ENCODE measurements at places on chromosomes 4 and X.

- no peak for DNase-seq
Measured at GRCh38 chrX:129900054-129900453, 5.9 kb upstream of the UTP14A start.

DNA sequence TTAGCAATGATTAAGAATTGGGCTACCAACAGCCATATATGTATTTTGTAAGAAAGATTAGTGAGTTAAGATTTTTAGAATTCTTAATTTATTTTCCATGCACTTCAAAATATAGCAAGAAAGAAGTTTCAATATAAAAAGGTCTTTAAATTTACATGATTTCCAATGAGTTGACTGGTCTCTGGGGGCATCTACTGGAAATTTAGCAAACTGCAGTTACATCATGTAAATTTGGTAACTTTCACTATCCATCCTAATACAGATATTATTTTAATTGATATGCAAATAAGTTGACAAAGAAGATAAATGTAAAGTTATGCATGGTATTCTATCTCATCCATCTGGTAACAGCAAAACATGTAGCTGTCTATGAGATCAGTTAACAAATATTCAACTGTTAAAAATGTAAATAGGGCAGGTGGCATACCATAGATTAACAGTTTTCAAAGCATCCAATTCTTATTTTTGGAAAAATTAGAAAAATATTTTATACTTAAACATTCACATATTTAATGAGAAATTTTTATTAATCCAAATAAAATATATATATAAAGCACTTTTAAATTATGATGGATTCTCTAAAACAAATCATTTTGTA, 29.1 kb downstream of the TTC29 start:
- DNase-seq, result peak; percentile 19

- DNase-seq, result no peak
Measured at GRCh38 chr4:40562681-40563080, 67.0 kb downstream of the RBM47 start.

DNA sequence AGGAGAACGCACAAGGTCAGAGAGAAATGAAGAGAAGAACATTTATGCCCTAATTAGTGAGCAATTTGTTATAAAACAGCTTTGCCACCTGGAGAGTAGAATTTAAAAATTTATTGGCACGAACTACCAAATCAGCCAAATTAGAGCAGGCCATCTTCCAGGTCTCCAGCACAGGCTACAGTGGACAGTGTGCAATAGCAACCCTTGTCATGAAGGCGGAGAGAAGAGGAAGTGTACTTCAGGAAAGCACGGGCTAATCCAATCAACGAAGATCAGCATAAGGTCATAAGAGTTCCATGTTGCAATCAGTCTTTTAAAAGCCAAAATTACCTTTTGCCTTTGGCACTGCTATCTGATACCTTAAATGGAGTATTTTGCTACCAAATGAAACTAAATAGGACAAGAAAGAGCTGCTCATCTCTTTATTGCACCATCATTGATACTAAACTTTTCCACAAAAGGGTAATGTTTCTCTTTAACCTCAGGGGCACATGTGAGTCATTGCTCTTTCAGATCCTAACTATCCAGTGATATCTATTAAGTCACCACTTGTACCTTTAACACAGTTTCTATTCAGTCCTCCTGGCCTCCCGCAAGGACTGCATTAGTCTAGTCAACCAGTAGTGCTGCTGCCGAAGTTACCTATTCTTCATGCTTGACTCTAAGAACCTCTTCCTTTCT, 19.9 kb downstream of the ANK2 start:
- DNase-seq, result no peak

- DNase-seq, result no peak
Measured at GRCh38 chr4:152628128-152628527, 51.7 kb downstream of the TMEM154 start.

- peak; percentile 39 for DNase-seq
Measured at GRCh38 chr4:2436301-2436700, 17.5 kb downstream of the CFAP99 start.
